ENCODE measurements at places on chromosomes 2 and 18.

- no peak for DNase-seq
Measured at GRCh38 chr18:49368876-49369440, 91.5 kb downstream of the DYM start.

GRCh38 chr2:108330979-108331378 lies 42.3 kb downstream of the SULT1C2 start:
- no peak for DNase-seq

GRCh38 chr2:97983698-97984097 lies 12.1 kb downstream of the TMEM131 start:
- no peak for DNase-seq

DNA sequence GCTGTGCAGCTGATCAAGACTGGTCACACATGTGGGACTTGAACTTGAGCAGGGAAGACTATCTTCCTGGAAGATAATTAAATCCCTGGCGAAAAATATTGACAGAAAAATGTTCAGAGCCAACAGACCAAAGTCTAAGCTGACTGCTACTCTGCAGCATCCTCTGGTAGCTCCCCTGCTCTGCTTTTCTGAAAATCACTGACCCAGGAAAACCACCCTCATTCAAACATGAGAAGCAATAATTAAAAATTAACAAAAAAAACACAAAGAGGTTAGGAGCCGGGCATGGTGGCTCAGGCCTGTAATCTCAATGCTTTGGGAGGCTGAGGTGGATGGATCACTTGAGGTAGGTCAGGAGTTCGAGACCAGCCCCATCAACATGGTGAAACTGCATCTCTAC lies 151.9 kb downstream of the SCG2 start:
- DNase-seq, result no peak

DNA sequence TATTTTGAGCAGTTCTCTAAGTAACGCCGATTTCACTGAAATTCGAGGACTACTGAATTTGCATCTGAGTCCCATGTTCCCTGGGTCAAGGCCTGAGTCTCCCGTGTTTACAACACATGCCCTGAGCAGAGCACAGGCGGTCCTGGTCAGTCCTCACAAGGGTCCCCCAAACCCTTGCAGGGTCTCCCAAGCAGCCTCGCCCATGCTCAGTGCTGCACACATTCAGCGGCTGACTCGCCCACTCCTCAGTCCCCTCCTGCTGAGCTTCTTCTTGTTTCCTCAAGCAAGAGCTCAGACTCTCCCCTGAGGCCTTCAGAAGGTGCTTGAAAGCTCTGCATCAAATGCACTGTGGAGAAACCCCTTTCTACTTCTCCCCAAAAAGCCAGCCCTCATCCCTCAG lies 114.6 kb downstream of the INHBB start:
- no peak for DNase-seq

- DNase-seq, result no peak
Measured at GRCh38 chr2:78967294-78967693, 58.2 kb upstream of the REG3G start.

GRCh38 chr2:48558456-48558855 lies 28.5 kb downstream of the STON1 start:
- DNase-seq, result no peak

DNA sequence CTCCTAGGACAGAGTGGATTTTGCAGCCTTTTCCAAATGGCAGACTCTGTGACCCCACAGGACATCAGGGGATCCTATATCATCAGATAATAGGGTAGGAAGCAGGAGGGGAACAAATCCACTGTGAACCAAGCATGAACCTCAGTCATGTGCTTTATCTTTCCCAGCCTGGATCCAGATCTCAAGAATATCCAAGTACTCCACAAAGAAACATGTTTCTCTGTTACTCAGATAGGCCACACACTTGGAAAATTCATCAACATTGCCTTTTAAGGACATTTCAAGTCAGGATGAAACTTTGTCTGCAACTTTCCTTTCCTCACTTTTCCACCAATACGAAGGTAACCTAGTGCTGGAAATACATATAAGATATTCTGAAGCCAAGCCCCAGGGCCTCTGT lies 85.8 kb downstream of the RDH14 start:
- DNase-seq, result no peak

- no peak for DNase-seq
Measured at GRCh38 chr2:52035391-52035790, 1003.5 kb upstream of the NRXN1 start.

GRCh38 chr2:165192729-165193128 lies 11.1 kb downstream of the SCN3A start:
- DNase-seq, result no peak

DNA sequence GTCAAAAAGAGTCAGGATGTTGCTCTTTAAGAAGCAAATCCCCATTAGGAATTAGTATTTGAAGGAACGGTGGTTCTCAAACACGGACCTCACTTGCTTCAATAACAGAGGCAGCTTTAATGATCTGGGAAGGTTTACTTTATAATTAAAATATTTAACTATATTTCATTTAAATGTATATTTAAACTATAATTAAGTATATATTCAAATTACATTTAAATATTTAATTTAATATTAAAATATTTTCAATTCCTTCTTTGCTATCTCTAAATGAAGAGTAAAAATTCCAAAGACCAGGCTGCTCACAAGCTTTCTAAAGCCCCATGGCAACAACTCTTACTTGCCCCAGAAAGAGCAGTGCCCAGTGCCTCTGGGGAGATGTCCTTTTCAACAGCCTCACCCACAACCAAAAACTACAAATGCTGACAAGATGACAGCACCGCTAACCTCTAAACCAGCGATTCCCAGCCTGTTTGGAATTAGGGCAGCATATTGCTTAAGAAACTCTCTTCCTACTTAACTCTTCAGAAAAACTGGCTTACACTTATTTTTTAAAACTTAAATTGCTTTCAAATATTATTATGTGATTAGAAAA lies 62.9 kb upstream of the POU3F3 start:
- no peak for DNase-seq

DNA sequence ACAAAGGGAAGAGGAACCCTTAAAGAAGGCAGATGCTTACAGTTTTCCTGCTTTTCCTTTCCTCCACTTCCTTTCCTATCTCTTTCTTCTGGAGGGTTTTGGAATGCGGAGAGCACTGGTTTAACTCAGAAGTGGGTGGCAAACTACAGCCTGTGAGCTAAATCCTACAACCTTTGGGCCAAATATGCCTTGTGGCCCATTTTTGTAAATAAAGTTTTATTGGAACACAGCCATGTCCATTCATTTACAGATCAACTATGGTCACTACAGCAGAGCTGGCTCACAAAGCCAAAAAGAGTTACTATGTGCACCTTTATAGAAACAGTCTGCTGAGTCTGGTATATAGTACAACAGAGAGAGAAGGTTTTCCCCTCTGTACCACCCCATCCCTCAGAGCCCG lies 69.1 kb downstream of the CCDC93 start:
- no peak for DNase-seq

GRCh38 chr2:46445556-46445955 lies 33.8 kb upstream of the TMEM247 start:
- DNase-seq, result no peak

- peak; percentile 47 for DNase-seq
Measured at GRCh38 chr2:105858868-105859693, 114.4 kb downstream of the NCK2 start.

DNA sequence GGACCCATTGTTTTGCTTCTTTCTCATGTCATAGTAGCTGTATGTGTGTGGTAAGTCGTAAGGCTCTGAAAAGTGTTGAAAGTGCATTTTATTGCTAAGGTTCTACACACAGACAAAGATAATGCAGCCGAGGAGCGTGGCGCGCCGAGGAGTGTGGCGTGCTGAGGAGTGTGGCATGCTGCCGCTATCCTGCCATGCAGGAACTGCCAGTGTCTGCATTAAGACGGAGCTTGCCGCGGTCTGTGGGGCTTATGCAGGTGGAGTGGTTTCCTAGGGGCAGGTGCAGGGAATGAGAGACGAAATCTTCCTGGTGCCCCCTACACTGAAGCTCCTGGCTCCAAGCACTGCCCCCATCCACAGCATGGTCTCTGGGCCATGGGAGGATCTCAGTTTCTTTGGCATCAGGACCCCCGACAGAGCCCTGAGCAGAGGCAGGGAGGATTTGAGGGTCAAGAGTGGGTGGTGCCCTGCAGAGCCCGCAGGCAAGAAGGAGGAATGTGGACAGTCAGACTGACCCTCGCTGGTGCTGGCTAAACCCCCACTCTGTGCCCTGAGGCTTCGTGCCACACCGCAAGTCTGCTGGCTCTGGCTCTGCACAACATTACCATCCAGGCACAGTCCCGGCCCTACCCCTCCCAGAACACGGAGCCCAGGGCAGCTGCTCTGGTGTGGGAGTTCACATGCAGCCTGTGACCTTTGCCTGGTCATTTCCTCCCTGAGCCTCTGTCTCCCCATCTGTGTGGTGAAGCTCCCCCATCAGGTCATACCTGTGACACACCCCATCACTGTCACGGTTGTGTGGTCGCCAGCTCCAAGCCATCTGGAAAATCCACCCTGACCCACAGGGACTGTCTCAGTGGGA lies 3.2 kb downstream of the SNED1 start:
- DNase-seq, result no peak

Data from activated T-cell treated with anti-CD3 and anti-CD28 coated beads, Interleukin-2, amount 50 U/mL, for 72 hours (primary cell).